ENCODE measurements at places on chromosomes 4 and X.

GRCh38 chrX:53713987-53714579, 27.6 kb upstream of the HUWE1 start:
- DNase-seq: no peak

DNA sequence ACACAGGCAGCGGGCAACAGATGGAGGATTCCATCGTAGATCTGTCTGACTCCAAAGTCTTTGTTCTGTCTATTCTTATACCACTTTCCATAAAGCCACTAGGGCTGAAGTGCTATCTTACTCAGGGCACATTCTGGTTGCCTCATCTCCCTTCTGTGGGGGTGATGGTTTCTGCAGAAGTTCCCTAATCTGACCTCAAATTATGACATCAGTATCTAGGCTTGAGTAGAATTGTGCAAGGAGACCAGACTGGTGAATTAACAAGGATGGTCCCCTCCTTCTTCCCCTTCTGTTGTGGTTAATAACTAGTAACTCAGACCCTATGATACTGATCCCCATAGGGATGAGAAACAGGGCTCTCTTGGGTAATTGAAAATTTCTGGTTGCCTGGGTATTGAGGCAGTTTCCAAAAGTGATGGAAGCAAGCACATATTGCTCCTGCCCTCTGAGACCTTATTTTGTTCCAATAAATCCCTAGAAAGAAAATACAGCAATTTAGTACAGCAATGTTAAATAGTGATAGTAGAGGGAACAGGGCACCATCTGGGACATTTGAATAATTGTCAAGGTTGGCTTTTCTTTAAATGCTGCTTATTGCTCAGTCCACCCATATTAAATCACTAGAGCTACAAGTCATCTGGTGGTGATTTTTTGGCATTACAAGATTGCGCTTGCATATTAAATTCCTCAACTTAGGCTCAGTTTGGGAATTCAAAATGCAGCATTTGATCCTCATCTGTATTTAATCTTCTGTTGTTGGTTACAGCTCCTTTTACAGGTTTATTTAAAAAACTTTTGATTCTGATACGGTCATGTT, 57.3 kb upstream of the AP1S2 start:
- no peak for DNase-seq

DNA sequence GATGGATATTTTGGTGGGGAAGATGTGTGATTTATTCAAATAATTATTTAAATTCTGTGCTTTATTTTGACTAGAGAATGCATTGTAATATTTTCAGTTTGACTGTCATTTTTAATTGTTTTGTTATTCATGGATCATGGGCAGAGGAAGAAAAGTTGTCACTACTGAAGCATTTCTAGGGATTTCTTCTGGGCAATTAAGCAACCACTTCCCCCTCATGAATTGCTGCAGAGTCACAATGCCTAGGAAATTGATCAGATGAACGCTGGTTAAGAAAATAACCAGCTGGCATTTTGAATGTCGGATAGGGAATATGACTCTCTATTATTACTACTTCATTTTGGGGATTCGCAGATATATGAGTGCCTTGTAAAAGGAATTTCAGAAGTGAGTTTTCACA, 283.3 kb downstream of the IL15 start:
- DNase-seq: no peak

DNA sequence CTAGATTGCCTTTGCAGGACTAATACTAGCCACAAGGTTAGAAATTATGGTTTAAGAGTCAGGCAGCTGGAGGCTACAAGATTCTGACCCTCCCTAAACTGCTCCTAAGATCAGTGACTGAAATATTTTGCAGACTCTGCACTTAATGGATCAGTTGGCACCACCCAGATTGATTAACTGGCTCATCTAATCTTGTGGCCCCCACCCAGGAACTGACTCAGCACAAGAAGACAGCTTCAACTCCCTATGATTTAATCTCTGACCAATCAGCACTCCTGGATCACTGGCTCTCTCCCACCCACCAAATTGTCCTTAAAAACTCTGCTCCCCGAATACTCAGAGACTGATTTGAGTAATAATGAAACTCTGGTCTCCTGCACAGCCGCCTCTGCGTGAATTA, 145.4 kb upstream of the LCORL start:
- DNase-seq: no peak

DNA sequence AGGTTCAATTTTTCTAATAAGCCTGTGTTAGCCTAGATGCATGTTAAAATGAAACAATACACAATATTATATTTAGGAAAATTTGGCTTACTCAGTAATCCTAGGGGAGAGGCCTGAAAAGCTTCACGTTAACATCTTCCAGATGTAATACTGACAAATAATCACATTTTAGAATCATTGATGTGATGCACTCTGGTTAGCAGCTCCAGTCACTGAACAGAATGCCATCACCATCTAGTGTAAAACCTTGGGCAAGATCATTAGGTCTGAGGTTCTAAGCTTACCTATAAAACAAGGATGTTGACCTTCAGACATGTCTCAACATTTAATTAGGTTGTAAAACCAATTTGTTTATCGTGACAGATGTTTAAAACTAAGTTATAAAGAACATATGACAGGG, 1704.8 kb downstream of the STIM2 start:
- no peak for DNase-seq

DNA sequence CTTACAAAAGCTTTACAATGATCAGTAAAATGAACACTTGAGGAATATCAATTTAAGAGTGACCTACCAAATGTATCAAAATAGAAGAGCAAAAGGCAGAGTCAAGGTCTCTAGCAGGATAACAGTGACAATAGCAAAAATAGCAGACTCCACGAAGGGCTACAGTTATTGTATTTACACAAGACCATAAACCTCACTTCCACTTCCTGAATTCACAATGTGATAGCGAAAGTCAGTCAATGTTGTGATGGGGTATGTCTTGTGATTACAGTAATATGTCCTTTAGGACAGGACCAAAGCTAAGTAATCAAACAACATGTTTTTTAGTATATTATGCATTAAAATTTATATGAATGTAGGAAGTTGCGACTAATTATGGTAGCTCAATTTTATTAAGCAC, 139.6 kb downstream of the IQCM start:
- no peak for DNase-seq

DNA sequence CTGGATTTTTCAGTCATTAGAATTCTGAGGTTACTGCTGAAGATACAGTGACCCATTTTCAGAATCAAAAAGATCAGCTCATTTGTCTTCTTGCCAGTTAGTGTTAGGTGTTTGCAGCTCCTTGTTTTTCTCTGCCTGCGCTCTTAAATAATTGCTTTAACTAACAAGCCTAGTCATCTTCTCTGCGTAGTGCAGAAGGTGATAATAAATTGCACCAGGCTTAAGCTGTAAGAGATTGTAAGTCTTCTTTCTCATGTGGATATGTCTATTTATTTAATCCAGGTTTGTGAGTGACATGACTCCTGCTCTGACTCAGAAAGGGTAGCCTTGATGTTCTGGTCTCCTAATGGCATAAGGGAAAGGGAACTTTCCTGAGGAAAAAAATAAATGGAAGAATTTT, 167.2 kb downstream of the CEP135 start:
- DNase-seq: no peak

DNA sequence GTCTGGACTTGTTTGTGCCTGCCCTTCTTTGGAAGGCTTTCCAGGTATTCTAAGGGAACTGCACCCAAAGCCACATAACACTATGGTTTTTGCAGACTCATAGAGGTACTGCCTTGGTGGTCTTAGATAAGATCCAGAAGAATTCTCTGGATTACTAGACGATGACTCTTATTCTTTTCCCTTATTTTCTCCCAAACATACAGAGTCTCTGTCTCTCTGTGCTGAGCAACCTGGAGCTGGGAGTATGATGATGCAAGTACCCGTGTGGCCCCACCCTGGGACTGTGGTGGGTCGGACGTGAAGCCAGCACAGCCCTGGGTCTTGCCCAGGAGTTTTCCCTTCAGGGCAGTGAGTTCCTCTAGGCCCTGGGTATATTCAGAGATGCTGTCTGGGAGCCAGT, 1342.4 kb upstream of the TENM3 start:
- no peak for DNase-seq

- no peak for DNase-seq
Observed at GRCh38 chr4:22487328-22487727, 28.5 kb downstream of the ADGRA3 start.

- no peak for DNase-seq
Observed at GRCh38 chr4:68773699-68774098, 42.1 kb upstream of the UGT2B10 start.

GRCh38 chr4:33841120-33841519, 2403.2 kb downstream of the ARAP2 start:
- DNase-seq: no peak

- DNase-seq: no peak
Observed at GRCh38 chrX:150873616-150874015, 24.9 kb downstream of the CD99L2 start.

GRCh38 chr4:109611045-109611646, 51.1 kb downstream of the MCUB start:
- DNase-seq: no peak

DNA sequence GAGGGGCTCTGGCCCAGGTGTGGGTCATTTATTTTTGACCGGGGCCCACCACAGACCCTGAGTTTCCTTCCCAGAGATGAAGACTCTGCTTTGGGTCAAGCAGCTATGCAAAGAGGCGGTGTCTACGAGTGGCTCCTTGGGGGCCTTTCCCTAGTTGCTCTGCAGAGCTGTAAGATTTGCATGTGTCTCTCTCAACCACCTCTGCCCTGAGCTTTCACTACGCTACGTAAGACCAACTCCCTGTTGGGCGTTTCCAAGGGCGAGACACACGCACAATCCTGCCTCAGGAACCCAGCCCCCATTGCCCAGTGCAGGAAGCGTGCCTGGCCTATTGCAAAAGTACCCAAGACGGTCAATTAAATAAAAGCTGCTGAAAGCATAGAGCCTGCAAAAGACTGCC, 10.0 kb upstream of the ANOS1 start:
- DNase-seq: no peak

- DNase-seq: peak; percentile 82
Observed at GRCh38 chr4:110165382-110166286, 32.8 kb downstream of the ELOVL6 start.

GRCh38 chrX:10052906-10053625, 85.9 kb downstream of the CLDN34 start:
- DNase-seq: no peak

GRCh38 chr4:24519649-24520048, 64.7 kb downstream of the DHX15 start:
- no peak for DNase-seq

DNA sequence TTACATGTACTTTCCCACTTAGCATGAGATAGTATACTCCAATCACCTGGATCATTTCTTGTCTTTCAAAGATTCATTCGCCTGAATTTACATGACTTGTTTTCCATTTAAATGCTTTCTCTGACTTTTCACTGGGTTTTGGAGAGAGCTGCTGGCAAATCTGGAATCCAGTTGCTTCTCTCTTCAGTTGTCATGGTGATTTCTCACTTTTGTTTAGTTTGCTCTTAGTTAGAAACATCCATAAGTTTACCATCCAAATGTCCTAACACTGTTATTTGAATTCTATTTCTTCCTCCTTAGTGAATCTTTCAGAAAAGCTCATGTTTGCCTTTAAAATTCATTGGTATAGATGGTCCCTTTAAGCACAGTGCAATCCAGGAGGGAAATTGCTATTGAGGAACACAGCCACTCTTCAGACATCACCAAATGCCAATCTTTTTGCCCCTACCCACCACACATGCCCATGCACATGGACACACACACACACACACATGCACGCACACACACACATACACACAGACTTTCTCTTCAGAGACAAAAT, 51.7 kb downstream of the REELD1 start:
- DNase-seq: no peak

DNA sequence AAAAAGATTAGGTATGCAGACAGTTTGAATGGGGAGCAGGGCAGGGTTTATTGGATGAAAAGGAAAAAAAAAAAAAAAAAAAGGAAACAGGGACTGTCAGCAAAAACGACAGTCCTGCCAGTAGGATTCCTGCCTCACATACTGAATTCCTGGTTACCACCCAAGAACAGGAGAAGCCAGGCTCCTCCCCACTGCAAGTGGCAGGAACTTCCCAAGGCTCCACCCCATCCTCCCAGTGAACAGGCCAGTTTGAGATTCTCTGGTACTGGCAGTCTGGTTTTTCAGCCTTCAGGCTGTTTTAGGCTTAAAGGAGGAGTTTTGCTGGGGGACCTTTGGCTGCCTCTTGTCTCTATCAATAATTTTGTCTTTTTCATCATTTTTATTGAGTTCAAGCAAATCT, 360.0 kb upstream of the CXorf51A start:
- no peak for DNase-seq

DNA sequence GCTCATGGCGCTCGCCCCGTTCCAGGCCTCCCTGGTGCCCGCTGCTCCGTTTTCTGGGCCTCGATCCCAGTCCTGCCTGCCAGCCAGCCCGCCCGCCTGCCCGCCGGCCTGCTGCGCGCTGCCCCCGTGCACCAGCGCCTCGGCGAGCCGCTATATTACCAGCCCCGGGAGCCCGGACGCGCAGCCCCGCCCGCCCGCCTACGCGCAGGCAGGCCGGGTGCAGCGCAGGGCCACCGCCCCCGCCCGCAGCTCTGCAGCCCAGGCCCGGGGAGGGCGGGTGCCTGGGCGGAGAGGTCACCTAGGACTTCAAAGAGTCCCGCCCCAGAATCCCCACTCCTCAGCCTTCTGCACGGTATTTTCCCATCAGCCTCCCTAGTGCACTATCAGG, at the start of gene MAOB:
TSS of gene MAOB (minus strand) at position 157 of the 388 bp plus-strand sequence. CDS start at position 6, 151 bp downstream.
- no peak for DNase-seq

DNA sequence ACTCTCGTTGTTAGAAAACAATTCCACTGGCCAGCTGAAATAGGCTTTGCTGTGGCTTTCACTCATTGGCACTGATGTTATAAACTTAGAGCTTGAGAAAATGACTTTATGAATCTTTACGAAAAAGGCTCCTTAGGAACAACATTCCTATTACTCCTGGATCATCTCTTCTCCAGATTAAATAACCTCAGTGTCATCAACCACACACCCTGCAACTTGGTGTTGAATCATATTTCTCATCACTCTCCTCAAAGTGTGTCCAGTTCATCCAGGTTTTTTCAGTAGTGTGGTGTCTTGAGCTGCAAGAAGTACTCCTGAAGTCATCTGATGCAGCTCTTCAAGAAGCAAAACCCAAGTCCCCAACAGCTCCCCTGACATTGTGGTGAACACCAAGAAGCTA, 28.1 kb upstream of the ANOS1 start:
- no peak for DNase-seq
